Kidney tubule cell (primary cell): ENCODE measurements at places on chromosomes 7 and 10.
A peak's percentile ranks its signal among the peaks of the same experiment; 100 is the strongest.

GRCh38 chr10:44761076-44761475, 150.1 kb upstream of the TMEM72 start:
- DNase-seq: no peak

GRCh38 chr10:11685787-11686218, 56.4 kb upstream of the ECHDC3 start:
- peak; percentile 58 for DNase-seq

GRCh38 chr10:34423673-34424625, 391.1 kb downstream of the PARD3 start:
- no peak for DNase-seq

GRCh38 chr7:134645935-134646334, 718 bp upstream of the BPGM start:
- peak; percentile 30 for DNase-seq

DNA sequence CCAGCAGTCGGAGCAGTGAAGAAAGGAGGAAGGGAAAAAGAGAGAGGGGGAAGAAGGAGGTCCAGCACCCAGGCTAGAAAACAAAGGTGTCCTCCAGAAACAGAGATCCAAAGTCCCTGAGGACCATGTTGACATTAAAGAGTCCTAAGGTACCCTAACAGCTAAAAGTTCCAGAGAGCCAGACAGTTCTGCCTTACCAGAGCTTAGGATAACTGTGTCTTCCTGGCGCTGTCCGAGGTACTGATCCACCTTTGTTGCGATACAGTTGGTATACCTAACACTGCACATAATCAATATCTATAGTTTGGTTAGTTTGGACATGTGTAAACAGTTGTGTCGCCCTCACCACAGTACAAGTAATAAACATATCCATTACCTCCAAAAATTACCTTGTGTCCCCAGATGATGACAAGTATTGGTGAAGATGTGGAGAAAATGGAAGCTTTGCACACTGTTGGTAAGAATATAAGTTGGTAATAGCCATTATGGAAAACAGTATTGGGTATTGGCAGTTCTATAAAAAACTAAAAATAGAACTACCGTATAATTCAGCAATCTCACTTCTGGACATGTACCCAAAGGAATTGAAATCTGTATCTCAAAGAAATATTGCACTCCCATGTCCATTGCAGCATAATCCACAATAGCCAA, 59.8 kb downstream of the GRID1 start:
- peak; percentile 18 for DNase-seq

DNA sequence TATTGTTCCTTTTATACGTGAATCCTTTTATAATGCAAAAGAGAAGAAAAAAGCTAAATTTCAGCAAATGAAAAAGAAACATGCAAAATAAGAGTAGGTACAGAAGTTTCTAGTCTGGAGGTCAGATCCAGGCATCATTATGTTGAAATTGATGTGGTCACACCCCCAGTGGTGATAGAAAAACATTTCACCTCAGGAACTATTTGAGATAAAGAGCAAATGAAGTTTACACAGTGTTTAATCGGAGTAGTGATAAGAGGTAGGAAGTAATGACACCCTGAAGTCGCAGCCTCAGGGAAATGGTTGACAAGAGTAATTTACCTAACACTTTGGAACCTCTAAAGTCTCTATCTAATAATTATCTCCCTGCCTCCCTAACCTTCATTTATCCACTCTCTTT, 536.0 kb upstream of the STEAP1 start:
- DNase-seq: no peak

- DNase-seq: no peak
These were observed 321.3 kb downstream of the PHF14 start for GRCh38 chr7:11294965-11295364.

DNA sequence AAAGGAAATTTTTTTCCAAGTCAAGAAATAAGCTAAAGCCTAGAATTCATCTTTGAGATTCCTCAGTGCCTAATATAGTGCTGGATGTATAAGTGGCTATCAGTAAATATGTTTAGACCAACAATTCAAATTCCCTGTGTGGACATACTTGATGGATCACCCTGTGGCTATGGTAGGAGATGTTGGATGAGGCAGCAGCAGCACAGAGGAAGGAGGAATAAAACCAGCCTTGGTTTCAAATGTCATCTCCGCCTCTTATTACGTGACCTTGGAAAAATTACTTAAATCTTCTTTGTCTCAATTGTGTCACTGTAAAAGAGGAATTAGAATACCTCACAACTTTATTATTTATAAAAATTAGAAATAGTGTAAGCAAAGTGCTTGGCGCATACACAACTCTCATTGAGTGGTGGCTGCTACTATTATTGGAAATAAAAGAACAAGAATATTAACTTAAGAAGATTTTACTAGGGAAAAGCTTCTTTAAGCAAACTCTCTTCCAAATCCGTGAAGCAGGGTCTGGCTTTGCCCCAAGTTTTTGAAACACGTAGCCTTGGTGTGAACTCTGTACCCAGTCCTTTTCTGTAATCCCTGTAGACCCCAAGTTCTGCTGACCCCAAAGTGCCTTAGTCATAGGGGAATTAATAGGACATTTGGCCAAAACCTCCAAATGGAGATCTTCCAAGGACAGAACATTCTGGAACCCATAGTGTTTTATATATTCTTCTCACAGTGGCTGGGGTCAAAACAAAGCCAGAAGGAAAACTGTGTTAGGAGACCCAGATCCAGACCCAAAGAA, 283.8 kb downstream of the PTEN start:
- no peak for DNase-seq

DNA sequence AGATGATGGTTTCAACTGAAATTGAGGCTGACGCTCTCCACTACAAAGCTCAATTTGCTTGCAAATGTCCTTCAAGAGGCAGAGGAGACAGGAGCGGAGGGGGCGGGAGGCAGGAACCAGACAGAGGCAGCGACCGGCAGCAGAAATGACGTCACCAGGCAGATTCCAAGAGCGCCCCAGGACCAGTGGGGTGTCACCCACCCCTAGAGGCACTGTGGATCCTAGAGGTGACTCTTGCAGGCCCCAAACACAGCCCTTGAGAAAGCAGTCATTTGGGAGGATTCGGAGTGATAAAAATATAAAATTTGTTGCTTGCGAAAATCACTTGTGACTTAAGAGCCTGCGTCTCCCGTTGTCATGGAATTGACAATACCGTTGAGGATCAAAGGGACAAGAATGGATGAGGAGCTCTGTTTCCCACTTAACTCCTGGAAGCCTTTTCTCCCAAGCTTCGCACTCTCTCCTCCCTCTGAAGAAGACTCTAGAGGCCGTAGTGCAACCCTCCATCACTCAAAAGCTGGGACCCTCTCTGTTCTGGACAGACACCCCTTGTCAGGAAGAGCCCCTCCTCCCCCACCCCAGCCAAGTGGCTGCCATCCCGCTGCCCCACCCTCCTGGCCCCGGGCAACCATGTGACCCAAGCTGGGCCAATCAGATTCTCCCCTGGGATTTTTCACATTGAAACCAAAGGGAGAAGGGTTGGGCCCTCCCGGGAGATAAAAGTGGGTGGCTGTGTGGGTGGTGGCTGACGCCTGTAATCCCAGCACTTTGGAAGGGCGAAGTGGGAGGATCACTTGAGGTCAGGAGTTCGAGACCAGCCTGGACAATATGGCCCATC, 16.3 kb upstream of the SLC29A4 start:
- no peak for DNase-seq

GRCh38 chr7:151813445-151813844, 63.5 kb downstream of the PRKAG2 start:
- no peak for DNase-seq

DNA sequence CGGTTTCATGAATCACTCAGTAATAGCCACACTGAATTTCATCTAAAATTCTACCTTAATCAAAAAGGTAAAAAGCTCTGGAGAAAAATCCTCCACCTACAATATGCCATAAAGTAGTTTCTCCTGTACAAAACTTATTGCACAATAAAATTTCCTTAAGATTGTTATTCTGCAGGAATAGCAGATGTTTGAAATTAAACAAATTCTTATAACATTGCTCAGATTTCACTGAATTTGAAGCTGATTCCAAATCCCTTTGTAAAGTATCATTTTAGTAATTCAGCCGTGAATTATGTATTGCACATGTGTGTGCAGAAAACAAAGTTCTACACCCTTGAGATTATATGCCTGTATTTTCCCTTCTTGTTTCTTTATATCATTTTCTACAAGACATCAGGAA, 123.8 kb downstream of the AMPH start:
- DNase-seq: no peak
